ENCODE measurements at places on chromosomes 1 and 21.

GRCh38 chr1:37274938-37275631, 199.3 kb upstream of the ZC3H12A start:
- no peak for DNase-seq

GRCh38 chr1:214282630-214283242, 1.8 kb downstream of the SMYD2 start:
- no peak for DNase-seq

- no peak for DNase-seq
These were observed 138.3 kb downstream of the FOXD2 start for GRCh38 chr1:47575855-47576757.

GRCh38 chr1:39164256-39164655, 40.2 kb upstream of the MACF1 start:
- no peak for DNase-seq

GRCh38 chr1:173355281-173356031, 121.7 kb upstream of the PRDX6 start:
- no peak for DNase-seq

DNA sequence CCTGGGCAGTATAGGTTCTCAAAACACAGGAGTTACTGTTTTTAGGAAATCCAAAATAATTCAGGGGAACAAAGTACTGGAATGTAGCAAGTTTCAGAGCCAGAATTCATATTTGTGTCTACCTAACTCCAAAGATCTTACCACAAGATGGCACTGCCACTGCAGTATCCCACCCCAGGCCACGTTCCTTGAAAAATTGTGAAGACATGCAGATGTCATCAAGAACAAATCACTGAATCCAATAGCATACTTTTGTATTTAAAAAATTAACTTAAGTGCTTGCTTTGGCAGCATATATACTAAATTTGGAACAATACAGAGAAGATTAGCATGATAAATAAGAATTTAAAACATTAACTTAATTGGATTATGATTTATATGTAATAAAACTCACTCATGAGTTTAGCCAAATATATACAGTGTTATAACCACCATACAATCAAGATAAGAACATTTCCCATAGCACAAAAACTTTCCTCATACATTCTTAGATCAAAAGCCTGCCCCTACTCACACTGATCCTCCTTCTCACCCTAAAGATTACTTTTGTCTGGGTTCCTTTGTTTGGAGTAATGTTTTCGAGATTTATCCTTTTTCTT, 209.9 kb downstream of the FAF1 start:
- no peak for DNase-seq

DNA sequence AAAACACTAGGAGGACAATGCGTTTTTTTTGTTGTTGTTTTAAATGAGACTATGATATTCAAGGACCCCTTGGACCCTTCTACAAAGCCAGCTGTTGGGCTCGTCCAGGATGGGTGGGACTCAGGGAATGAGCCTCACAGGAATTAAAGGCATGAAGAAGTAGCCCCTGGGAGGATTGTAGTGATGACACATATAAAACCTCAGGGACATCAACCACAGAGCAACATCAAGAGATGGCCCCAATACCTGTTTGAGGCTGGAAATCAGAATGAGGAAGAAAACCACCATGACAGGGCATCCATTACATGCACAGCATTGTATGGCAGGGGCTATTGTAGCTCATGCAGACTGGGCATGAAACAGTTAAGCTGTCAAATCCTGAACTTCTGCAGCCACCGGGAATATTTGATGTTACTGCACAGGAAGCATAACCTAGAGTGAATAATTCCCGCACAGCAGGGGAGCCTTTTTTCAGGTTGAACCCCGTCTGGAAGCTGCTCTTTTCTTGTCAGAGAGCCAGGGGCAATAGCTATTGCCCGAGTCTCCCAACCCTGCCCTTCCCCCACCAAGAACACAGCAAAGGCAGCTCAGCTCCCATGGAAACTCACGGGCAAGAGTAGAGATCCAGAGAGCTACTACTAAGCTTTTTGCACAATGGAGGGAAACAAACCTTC, 140.2 kb upstream of the FGGY start:
- no peak for DNase-seq

DNA sequence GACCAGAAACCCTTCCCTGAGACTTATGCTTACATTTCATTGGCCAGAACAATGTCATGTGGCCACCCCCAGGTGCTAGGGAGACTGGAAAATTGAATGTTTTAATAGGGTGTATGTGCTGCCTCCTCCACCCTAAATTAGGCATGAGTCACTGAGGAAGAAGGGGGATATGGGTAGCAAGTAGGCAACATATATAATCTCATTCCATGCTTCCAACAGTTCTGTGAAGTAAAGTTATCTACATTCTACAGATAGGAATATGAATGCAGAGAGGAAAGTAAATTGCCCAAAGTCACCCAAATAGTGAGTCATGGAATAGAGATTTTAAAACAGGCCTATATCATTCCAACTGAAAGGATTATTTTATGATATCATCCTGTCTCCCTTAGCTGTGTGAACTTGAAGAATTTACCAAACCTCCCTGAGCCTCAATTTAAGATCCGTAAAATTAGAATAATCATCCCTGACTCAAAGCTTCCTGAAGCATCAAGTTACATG, 168.6 kb upstream of the FGGY start:
- no peak for DNase-seq

Data from stimulated activated CD8-positive, alpha-beta memory T cell treated with anti-CD3 and anti-CD28 coated beads, Interleukin-15, amount 100 ng/mL, for 24 hours (primary cell).